SW480 (cell line): ENCODE measurements at places on chromosomes 2 and 18.

DNA sequence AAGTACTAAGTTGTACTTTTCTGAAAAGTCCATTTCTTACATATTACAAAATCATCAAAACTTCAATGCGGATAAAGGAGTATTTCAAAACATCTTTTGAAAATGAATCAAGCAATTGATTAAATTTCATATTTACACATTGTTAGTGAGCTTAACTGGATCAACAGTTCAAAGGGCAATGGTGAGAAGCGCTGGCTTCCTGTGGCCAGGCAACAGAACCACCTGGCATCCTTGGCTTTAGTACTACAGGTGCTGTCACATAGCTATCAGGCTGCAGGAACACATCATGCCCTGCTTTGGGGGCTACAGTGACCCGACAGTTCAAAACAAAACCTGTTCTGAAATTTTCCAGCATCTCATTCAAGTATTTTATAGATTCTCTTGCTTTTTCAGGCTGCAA is 59.2 kb downstream of the SMAD2 start:
- no peak for DNase-seq

- no peak for DNase-seq
Measured at GRCh38 chr2:185802926-185803325, 64.3 kb downstream of the FSIP2 start.

- no peak for DNase-seq
Measured at GRCh38 chr18:79413025-79413424, 17.3 kb downstream of the NFATC1 start.

- DNase-seq, result no peak
Measured at GRCh38 chr2:60652832-60653340, 99.4 kb upstream of the BCL11A start.

- DNase-seq, result peak; percentile 59
Measured at GRCh38 chr18:3447068-3447894, 2.7 kb upstream of the TGIF1 start.

DNA sequence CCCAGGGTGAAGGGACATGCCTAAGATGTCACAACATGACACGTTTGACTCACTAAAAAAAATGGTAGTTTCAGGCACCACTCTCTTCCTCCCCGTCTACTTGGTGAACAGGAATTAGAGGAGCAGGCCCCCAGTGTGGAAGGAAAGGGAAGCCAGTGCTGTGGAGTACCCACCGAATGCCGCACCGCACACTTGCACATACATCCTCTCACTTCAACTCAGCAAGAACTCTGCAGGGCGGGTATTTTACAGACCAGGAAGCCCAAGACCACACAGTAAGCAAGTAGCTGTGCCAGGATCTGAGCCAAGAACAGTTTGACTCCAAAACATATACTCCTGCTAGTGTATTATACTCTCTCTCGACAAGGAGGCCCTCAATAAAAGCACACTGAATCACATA is 69.8 kb downstream of the BCL2 start:
- no peak for DNase-seq

DNA sequence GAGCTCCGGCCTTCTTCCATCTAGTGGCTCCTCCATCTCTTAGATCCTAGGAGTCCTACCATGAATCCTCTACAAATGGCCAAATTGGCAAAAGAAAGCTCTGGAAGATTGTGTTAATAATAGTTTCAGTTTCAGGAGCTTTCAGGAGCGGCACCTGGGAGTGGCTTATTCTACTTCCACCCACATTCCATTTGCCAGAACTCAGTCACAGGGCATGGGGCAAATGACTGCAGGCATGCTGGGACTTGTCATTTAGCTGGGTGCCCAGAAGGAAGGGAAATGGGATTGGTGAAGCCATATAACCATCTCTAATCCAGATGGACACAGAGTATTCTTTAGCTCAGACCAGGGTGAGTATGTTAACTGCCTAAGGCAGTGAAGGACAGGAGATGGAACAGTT is 3.6 kb upstream of the LRATD1 start:
- DNase-seq, result peak; percentile 81

DNA sequence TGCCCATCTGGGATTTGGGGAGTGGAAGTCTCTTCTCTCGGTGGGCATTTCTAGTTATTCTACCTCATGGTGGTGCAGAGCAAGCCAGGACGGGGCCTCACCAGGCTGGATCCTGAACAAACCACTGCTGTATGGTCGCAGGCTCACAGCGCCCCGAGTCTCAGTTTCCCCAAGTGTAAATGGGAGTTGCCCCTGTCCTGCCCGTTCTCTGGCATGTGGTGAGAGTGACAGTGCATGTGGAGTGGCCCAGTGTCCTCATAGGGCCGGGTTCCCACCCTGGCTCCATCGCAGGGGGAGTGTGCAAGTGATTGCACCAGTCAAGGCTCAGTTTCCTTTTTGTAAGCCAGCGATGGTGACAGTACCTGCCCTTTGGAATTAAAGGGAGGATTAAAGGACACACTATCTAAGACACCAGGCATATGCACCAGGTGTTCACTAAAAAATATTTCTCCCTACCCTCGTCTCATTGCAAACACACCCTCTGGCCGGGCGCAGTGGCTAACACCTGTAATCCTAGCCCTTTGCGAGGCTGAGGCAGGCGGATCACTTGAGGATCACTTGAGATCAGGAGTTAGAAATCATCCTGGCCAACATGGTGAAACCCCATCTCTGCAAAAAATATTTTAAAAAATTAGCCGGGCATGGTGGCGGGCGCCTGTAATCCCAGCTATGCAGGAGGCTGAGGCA is 173.3 kb upstream of the MYCN start:
- no peak for DNase-seq

DNA sequence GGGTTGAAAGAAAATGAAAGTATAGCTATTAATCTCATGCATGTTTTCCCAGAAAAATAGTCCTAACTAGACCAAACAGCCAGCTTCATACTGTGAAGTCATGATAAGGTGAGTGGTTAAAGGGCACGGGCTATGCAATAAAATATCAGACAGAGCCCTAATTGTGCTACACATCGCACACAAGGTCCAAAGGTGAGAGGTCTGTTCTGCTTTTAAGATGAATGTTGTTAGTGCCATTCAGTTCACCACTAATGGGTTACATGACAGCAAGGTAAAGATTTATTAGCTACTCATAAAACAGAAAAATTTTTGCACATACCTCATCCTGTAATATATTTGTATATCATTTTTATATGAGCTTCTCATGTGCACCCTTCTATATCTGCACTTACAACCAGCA is 105.0 kb upstream of the STK17B start:
- DNase-seq, result peak; percentile 92

DNA sequence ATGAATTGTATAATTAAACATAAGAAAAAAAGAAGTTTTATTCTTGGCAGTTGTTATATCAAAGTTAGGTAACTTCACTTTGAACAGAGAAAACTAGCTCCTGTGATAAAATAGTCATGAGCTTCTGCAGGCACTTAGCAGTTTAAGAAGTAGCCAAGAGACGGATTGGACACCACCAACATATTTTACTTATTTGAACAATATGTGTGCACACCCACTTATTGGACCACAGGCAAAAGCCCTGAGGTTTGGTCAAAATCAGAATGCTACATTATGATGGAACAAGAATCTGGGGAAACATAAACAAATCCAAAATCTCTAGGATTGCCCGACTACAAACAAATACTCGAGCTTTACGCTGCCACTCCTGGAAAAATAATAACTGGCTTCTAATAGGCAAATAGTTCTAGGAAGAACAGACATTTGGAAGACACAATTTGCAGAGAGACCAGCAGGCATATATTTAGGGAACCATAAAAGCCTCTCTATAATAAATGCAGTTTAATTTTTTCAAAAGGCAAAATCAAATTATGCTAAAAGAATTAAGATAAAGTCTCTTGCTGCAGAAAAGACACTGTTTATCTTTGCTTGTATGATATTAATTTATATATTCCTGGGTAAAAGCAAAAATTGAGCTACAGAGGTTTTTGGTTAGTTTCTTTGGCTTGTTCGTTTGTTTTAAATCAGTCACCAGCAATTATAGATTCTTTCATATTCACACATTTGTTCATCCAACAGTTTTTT is 117.9 kb downstream of the CDC42EP3 start:
- DNase-seq, result no peak

GRCh38 chr2:10478916-10479315 is 30.8 kb upstream of the ODC1 start:
- DNase-seq, result no peak

DNA sequence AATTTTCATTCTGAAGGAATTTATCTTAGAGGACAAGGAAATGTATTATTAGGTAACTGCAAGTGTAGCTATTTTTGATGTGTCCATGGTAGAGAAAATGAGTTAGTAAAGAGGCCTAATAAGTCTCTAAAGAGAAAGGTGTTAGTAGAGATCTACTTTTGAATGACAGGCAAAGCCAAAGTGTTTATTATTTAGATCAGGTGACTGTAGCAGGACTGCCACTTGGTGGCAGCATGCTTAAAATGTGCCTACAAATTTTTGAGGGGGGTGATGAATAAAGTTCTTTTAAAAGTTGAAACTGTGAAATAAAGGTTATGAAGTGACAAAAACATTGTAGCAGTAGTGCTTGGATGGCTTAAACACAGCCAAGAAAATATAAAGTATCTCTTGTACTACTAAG is 421.5 kb upstream of the MEIS1 start:
- no peak for DNase-seq

DNA sequence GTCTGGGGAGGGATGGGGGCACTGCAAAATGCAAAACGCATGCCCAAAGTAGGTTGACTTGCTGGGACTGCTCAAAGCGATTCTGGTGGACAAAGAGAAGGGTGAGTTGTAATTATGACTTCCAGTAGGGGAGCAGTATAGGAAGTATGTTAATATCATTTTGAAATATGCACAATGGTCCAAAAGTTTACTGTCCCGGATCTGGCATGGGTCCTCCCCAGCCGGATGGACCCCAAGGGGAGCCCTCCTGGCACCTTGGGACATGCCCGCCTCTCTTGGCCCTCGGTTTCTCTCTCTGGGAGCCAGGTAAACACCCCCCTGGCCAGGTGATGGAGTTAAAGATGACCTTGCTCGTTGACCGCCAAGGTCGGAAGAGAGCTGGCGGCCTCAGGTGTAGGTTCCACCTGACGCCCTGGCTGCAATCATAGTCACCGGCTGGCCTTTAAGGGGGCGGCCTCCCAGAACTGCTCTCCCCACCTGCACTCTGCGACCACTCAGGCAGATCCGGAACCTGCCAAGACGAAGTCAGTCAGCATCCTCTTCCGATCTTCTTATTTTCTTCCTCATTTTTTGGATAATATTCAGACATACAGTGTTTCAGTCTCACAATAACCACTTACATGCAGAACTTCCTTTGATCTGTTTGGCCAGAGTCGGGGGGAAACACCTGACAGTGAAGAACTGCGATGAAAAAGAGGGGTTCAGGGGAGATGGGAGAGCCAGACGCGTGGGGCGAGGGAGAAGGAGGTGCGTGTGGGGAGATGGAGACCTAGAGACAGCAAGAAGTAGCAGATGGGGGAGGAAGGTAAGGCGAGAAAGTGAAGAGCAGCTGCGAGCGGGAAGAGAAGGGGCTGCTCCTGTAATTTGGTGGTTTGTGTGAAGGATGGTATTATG is 148.3 kb downstream of the MEIS1 start:
- DNase-seq, result no peak

DNA sequence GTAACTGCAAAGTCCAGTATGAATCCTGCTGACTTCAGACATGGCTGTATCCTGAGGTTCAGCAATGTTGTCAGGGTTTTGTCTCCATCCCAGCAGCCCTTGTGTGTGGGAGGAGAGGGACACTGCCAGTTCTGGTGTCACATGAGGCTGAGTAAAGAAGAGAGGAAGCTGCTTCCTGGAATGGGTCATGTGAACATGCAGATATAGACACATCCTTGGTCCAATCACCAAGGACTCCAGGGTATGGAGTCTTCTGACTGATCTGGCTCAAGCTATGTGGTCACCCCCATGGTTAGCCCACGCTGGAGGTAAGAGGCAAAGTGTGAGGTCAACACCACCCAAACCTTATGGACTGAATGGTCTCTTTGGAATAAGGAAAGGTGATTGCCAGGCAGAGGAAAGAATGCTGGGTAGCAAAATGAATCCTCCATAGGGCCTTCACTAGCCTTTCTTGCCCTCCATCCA is 134.4 kb upstream of the SLC1A4 start:
- no peak for DNase-seq

DNA sequence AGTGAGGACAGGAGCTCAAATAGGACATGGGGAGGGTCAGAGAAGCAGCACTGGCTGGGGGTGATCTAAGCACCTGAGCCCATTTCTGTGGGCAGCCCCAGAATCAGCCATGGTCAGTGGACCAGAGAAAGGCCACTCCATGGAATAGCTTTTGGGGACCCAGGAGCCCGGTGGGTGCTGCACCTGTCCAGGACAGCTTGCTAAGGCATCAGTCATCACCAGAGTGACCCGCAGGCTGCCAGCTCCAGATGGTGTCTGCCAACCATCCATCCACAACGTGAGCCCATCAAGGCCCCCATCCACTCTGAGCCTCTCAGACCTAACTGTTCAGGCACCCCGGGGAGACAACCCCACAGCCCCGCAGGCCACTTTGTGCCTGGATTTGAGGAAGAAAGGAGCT is 23.6 kb upstream of the COL6A3 start:
- DNase-seq, result no peak

- DNase-seq, result peak; percentile 22
Measured at GRCh38 chr18:23136326-23137096, 1.2 kb downstream of the CABLES1 start.

DNA sequence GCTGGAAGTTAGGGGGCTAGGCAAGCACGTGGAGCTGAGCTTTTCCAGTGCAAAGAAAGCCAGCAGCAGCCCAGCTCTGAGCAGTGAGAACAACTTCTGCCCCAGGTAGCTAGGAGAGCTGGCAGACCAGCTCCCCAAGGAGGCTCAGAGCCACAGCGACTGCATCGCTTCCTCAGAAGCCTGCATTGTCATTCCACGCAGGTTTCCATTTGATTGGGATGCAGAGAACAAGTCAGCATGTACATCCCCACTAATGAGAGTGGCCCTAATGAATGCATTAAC is 45.1 kb downstream of the C1QL2 start:
- DNase-seq, result no peak

DNA sequence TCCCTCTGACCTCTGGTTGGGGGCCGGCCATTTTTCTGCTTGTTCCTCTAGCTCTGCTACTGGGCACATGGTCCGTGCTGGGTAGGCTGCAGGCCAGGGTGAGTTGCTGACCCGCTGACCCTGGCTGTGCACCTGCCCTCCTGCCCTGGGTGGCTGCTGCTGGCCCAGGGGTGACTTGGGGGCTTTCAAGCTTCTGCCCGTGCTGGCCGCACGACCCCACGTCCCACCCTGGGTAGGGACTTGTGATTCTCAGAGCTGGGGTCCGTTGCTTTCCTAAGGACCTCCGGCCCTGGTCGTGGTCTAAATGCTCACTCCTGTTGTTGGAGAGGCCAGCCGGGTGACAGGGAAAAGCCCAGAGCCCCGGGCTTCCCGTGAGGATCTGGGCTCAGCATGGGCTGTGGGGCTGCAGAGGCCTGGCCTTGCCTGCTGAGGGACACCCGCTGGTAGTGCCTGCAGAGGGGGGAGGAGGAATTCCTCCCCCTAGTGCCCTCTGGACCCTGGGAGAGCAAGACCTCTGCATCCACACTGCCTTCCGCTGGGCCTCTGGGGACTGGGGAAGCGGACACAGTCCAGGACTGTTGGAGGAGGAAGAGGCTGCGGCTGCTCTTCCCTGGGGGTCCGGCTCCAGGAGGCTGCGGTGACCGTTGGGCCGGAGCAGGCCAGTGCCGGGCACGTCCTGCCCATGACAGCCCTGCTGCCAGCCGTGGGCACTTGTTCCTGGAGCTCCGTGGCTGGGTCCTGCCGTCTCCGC is 6.3 kb upstream of the GAL3ST2 start:
- DNase-seq, result no peak

GRCh38 chr18:58135183-58135641 is 91.2 kb downstream of the NEDD4L start:
- DNase-seq, result peak; percentile 77

GRCh38 chr2:60422826-60423483 is 130.5 kb downstream of the BCL11A start:
- DNase-seq, result no peak
